IPS DF 19.7 (cell line): ENCODE measurements at places on chromosomes 1 and 21.

- DNase-seq = no peak
These were observed 14.6 kb downstream of the ARHGEF10L start for GRCh38 chr1:17553975-17554700.

DNA sequence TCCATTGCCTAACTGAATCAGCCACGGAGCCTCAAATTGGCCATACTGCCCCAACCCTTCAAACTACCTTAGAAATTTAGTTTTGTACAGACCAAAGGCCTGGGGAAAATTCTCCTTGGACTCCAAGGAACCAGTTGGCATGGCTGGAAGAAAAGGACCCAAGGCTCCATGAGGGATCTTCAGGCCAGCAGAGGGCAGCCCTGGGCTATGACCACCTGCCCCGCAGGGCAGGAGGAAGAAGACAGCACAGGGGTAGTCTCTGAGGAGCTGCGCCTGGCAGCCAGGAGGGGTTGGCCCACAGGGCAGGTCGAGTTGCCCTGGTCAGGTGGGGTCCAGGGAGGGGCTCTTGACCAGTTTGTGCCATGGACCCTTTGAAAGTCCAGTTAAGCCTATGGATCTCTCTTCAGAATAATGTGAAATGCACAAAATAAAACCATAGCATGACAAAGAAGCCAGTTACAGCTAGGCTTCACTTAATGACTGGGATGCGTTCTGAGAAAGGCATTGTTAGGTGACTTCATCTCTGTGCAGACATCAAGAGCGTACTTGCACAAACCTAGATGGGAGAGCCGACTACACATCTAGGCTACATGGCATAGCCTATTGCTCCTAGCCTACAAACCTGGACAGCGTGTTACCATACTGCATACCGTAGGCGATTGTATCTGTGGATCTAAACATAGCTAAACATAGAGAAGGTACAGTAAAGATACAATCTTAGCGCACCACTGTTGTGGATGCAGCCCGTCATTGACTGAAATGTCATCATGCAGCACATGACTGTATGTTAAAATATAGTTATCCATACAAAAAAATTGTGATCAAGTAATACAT, 26.1 kb downstream of the CACNA1S start:
- no peak for DNase-seq

DNA sequence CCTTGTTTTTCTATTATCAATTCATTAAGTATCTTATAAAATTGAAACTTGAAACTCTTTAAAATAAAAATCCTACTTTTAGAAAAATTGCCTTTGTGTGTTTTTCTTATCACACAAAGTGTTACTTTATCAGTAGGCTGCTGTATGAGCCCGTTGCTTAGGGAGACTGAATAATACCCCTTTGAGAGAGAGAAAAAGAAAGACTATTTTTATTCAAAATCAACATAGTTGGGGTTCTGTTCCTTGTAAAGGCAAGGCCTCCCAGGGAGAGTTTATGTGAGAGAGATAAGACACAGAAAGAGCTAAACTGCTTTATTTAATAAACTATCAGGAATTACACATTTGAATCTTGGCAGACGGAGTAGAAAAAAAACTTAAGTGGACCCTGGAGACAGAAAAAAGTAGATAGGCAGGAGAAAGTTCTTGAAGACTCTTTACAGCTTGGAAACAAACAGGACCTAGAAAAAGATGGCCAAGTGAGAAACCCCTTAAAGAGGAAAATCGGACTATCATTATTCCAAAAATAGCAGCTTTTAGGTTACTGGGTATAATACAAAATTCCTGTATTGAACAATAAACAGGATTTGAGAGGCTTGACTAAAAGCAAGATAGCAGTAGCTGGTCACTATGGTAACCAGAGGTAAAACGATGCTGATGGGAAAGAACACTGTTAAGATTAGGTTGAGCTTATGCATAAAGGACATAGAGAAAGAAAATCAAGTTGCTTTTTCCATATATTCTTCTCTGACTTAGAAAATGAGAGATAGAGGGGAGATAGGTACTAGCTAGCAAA, 170.9 kb downstream of the LRRC7 start:
- no peak for DNase-seq

DNA sequence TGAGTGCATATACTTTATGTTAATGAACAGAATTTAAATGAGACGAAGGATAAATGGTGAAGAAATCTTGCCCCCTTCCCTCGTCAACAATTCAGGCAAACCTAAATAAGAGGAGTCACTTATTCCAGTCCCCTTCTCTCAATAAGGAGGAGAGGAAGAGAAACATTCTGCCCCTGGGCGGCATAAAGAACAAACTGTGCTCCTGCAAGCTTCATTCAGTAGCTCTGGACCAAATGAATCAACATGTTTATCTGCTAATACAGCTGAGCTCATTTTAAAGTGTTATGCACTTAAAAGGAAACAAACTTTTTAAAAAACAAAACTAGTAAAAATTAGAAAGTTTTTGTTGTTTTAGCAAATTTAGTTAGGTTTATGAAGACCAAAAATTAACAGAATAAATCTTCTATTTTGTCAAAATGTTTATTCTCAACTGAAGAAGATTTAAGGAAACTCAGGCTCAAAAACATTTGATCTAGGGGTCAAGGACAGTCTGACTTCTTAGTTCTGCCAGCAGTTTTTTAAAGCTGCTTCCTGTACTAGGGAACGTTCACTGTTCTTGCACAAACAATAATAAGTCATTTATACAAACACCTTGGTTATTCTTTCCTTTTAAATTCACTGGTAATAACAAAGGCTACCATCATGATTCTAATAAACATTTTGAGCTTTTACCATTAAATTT, 58.3 kb downstream of the AKT3 start:
- no peak for DNase-seq

- no peak for DNase-seq
These were observed 39.7 kb downstream of the PCNT start for GRCh38 chr21:46363698-46364097.

- DNase-seq = no peak
These were observed 6.6 kb upstream of the FCGR2A start for GRCh38 chr1:161498646-161499045.

GRCh38 chr1:3205815-3206214, 136.8 kb downstream of the PRDM16 start:
- DNase-seq = no peak

GRCh38 chr1:46150085-46150484, 17.7 kb upstream of the PIK3R3 start:
- no peak for DNase-seq
